Choroid plexus epithelial cell (primary cell): ENCODE measurements at places on chromosomes 7 and 10.
A peak's percentile ranks its signal among the peaks of the same experiment; 100 is the strongest.

DNA sequence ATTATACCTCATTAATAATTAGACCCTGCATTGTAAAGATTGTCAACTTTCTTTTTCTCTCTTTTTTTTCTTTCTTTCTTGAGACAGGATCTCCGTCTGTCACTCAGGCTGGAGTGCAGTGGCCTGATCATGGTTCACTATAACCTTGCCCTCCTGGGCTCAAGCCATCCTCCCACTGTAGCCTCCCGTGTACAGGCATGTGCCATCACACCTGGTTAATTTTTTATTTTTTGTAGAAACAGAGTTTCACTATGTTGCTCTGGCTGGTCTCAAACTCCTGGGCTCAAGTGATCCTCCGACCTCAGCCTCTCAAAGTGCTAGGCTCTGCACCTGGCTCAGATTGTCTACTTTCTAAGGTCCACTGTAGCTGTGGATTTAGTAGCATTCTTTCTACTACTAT, 50.7 kb downstream of the MDFIC start:
- DNase-seq, result no peak

GRCh38 chr10:60827791-60828488, 49.7 kb downstream of the CDK1 start:
- peak; percentile 81 for DNase-seq

GRCh38 chr7:108135446-108136190, 5.5 kb upstream of the LAMB4 start:
- DNase-seq, result no peak

DNA sequence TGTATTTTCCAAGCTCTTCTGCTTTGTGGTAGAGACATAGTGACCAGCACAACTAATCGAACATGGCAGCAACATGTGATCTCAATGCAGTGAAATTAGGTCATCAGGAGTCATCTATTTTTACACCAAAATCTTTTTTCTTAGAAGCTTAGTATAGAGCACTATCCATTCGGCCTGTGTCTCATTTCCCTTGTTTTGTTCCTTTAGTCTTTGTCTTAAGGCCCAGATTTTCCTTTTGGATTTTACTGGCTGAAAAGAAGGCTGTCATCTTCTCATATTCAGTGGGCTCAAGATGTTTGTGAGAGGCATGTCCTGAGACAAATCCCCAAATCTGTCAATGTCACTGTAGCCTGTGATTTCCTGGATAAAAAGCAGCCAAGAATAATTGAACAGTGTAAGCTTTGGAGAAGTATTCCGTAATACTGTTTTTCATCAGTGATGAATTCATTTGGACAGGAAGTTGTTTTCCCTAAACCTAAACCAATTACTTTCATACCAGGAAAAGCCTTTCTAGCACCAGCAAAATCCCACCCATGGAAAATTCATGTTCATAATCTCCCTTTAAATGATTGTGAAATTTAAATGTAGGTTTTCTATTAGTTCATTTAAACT, 55.2 kb downstream of the MAGI2 start:
- no peak for DNase-seq

- DNase-seq, result no peak
These were observed 171.5 kb upstream of the CDCA7L start for GRCh38 chr7:22117222-22117621.

GRCh38 chr10:24118246-24118645, 90.7 kb upstream of the KIAA1217 start:
- DNase-seq, result peak; percentile 64

- DNase-seq, result no peak
These were observed 26.1 kb upstream of the VCL start for GRCh38 chr10:73971636-73972354.
